ENCODE measurements at places on chromosomes 1 and 21. TPM values are rescaled to one million over a fixed set of nuclear protein-coding genes. Genes with fewer than 3 reads are reported as not detected.

- DNase-seq: no peak
- H3K4me3 ChIP-seq: no peak overlapping the region
- peaks cover 15% of the 10 kb centered on the region for H3K4me1 ChIP-seq
- no peaks in the 10 kb centered on the region for H3K27me3 ChIP-seq
- no peak overlapping the region for H3K27ac ChIP-seq
Measured at GRCh38 chr1:48040154-48040553, 43.0 kb upstream of the TRABD2B start.

DNA sequence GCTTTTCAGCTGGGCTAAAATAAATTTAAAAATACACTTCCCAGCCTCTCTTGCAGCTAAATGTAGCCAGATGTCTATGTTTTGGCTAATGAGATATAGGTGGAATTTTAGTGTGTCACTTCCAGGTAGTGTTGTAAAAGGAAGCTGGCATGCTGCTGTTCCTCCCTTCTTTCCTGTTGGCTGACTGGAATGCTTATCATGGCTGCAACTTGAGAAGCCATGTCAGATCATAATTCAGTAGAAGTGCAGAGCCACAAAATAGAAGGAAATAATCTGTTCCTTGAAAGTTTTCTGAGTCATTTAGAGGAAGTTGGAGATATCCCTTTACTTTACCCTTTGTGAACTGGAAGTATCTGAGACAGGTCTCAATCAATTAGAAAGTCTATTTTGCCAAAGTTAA is 10.9 kb upstream of the RBM15 start:
- no peak for DNase-seq
- H3K36me3 ChIP-seq: no peaks in the 10 kb centered on the region
- H3K4me3 ChIP-seq: no peak overlapping the region
- H3K27me3 ChIP-seq: no peaks in the 10 kb centered on the region
- no peaks in the 10 kb centered on the region for H3K4me1 ChIP-seq

DNA sequence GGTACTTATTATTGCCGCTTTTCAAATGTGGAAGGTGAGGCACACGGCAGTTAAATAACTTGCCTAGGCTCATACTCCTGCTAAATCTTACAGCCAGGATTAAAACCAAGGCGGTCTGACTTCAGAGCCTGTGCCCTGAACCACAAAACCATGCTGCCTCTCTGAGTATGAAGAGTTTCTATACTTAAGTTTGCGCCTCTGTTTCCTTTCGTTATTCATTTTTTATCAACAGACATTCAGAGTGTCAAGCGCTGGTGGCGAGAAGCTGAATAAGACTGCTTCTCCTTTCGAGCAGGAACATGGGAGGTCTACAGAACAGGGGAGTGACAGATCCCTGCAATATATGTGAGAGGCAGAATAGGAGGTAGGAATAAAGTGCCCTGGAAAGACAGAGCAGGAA is 96.0 kb upstream of the DUSP10 start:
- no peak overlapping the region for H3K4me3 ChIP-seq
- H3K27me3 ChIP-seq: no peaks in the 10 kb centered on the region
- H3K4me1 ChIP-seq: peaks cover 8% of the 10 kb centered on the region
- no peak for DNase-seq

- DNase-seq: no peak
- H3K27ac ChIP-seq: no peak overlapping the region
- H3K36me3 ChIP-seq: peaks cover 58% of the 10 kb centered on the region
- H3K27me3 ChIP-seq: no peaks in the 10 kb centered on the region
Measured at GRCh38 chr1:56495538-56495937, 83.8 kb downstream of the PLPP3 start.

- H3K27me3 ChIP-seq: no peaks in the 10 kb centered on the region
- no peak overlapping the region for H3K4me3 ChIP-seq
- H3K27ac ChIP-seq: no peak overlapping the region
- peaks cover 45% of the 10 kb centered on the region for H3K4me1 ChIP-seq
Measured at GRCh38 chr1:209628618-209629299, 23.5 kb downstream of the LAMB3 start.

GRCh38 chr1:70459496-70460225 is 48.6 kb downstream of the CTH start:
- no peak overlapping the region for H3K27ac ChIP-seq
- H3K27me3 ChIP-seq: no peaks in the 10 kb centered on the region
- H3K36me3 ChIP-seq: no peaks in the 10 kb centered on the region

DNA sequence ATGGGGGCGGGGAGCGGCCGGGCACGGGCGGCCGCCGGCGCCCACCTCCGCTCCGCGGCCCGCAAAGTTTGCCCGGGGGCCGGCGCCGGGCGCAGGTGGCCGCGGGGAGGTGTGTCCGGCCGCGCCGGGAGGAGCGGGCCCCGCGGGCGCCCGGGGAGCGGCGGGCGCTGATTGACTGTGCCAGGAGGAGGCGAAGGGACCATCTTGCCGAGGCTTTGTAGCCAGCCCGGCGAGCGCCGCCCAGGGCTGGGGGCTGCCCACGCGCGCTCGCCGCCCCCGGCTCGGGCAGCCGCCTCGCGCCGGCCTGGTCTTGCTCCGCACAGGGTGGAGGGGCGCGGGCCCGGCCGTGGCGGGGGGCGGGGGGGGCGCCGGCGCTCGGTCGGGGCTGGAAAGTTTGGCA is 432 bp downstream of the EPHB2 start:
- no peak overlapping the region for H3K27ac ChIP-seq
- H3K27me3 ChIP-seq: peaks cover 12% of the 10 kb centered on the region
- H3K4me3 ChIP-seq: peak overlapping the region; percentile 52
- no peak for DNase-seq

GRCh38 chr1:22749919-22750684 is 39.5 kb downstream of the EPHB2 start:
- H3K4me3 ChIP-seq: no peak overlapping the region
- H3K27ac ChIP-seq: peak overlapping the region; percentile 63
- peaks cover 36% of the 10 kb centered on the region for H3K27me3 ChIP-seq
- peaks cover 10% of the 10 kb centered on the region for H3K4me1 ChIP-seq
- no peaks in the 10 kb centered on the region for H3K36me3 ChIP-seq

GRCh38 chr1:42017259-42017658 is 98.5 kb upstream of the HIVEP3 start:
- no peak overlapping the region for H3K27ac ChIP-seq
- no peak for DNase-seq
- H3K36me3 ChIP-seq: no peaks in the 10 kb centered on the region
- no peaks in the 10 kb centered on the region for H3K4me1 ChIP-seq
- no peak overlapping the region for H3K4me3 ChIP-seq

GRCh38 chr1:76940571-76941335 is 73.5 kb downstream of the ST6GALNAC5 start:
- no peaks in the 10 kb centered on the region for H3K27me3 ChIP-seq
- H3K36me3 ChIP-seq: no peaks in the 10 kb centered on the region
- no peak overlapping the region for H3K4me3 ChIP-seq
- no peak for DNase-seq
- no peak overlapping the region for H3K27ac ChIP-seq

HSF2BP gene
- 0.63 TPM for total RNA-seq

AMY1B gene
- total RNA-seq: 0.17 TPM

ERICH3 gene
- total RNA-seq: 0.06 TPM

DSCAM gene
- total RNA-seq: 0.17 TPM

SLC45A1 gene
- total RNA-seq: 6.8 TPM

CHIT1 gene
- total RNA-seq: 0.17 TPM

NFASC gene
- total RNA-seq: 61.9 TPM

CFHR3 gene
- total RNA-seq: not detected

DISP3 gene
- total RNA-seq: not detected

KRTAP10-5 gene
- not detected for total RNA-seq

ALPL gene
- 4.4 TPM for total RNA-seq

Data from esophagus muscularis mucosa (tissue), 4 donors.